HEK293T (cell line): ENCODE measurements at places on chromosomes 2 and 18.

GRCh38 chr2:2324565-2325101 is 6.4 kb downstream of the MYT1L start:
- no peak for DNase-seq

DNA sequence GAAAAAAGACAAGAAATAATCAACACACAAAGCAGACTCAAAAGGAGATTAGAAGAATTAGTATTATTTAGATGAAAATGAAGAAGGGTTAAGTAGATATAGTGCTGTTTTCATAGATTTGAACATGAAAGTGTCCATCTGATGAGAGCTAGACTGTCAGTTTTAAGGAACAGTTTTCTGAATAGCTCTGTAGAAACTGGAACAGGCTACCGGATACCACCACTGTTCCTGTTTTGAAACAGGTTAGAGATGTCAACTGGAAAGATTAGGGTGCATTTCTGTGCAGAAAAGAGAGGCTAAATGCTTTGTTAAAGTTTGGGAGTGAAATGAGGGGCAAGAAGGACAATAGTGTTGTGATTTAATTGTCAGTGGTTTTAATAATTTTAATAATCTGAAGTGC is 908.8 kb downstream of the CNTNAP5 start:
- DNase-seq, result no peak

GRCh38 chr2:62738981-62739936 is 33.7 kb downstream of the EHBP1 start:
- DNase-seq, result no peak

DNA sequence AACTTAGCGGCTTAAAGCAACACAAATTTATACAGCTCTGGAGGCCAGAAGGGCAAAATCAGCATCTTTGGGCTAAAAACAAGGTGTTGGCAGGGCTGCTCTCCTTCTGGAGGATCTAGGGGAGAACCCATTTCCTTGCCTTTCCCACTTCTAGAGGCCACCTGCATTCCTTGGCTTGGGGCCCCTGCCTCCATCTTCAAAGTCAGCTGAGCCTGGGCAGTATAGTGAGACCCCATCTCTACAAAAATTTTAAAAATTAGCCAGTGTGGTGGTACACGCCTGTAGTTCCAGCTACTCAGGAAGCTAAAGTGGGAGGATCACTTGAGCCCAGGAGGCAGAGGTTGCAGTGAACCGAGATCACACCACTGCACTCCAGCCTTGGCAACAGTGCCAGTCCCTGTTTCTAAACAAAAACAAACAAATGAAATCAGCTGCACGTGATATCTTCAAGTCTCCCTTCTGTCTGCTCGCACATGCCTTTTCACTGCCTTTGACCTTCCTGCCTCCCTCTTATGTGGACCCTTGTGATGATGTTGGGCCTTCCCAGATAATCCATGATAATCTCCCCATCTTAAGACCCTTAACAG is 200.6 kb downstream of the ZFP36L2 start:
- no peak for DNase-seq

- DNase-seq, result no peak
These were observed 85.8 kb upstream of the NEUROD1 start for GRCh38 chr2:181766129-181766528.

DNA sequence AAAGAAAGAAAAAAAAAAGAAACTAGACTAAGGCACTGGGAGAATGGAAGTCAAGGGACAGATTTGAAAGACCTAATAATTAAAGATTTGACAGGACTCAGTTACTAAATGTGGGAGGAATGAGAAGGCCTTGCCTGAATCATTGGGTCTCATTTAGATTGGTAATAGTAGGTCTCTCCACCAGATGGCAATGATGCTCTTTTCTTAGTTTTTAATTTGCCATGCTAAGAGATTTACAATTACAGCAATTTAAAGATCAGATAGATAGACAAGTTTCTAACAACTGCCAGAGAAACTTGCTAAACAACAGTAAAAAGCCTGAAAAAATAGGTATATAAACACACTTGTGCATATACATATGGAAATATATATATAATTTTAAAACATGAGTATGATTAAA is 153.0 kb downstream of the TMEM247 start:
- peak; percentile 43 for DNase-seq

DNA sequence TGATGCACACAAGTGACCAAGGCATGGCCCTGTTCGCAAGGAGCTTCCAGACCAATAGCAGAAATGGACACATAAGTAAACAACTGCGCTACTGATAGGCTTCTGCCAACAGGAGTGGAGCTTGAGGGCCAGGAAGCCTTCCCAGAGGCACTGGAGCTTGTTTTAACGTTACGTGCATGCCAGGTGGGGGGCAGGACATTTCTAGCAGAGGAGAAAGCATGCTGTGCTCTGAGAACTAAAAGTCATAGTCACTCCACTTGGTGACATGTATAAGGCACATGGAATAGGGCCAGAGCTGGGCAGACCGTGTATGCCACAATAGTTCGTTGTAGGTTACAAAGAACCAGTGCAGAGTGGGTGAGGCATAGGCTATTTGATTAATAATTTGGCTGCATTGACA is 184.2 kb downstream of the NEDD4L start:
- no peak for DNase-seq
